NCI-H1417 treated with DMSO at 0.1 percent for 48 hours (cell line): ENCODE measurements at places on chromosomes 5 and 9.
A peak's percentile ranks its signal among the peaks of the same experiment; 100 is the strongest.

GRCh38 chr9:98380065-98380681 lies 124.7 kb upstream of the TBC1D2 start:
- no peak for DNase-seq

DNA sequence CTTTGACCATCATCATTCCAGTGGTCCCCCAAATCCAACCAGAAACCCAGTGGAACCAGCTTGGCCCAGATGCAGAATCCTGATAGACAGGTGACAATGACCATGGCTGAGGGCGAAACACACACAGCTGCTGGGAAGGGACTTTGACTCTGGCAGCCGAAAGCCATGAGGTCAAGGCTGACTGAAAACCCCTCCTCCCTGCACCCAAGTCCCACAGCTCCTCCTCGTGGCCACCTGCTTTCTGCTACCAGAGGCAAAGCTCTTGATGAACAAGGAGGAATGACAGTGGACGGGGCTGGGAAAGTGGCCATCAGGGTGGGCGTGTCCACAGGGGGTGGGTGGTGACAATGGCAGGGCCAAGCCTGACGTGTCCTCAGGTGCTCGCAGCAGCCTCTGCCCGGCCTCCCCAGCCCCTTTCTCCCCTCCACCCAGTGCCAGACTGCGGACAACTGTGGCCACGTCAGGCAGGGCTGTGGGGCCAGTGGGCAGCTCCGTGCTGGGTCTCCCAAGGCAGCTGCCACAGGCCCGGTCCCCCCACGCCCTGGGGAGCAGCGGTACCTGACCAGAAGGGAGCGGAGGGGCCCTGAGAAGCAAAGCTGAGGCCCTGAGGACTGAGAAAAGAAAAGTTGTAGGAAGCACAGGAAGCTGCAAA lies 30.8 kb upstream of the SARDH start:
- DNase-seq, result no peak

- no peak for DNase-seq
These were observed 390.5 kb downstream of the ZNF608 start for GRCh38 chr5:124355928-124356327.

DNA sequence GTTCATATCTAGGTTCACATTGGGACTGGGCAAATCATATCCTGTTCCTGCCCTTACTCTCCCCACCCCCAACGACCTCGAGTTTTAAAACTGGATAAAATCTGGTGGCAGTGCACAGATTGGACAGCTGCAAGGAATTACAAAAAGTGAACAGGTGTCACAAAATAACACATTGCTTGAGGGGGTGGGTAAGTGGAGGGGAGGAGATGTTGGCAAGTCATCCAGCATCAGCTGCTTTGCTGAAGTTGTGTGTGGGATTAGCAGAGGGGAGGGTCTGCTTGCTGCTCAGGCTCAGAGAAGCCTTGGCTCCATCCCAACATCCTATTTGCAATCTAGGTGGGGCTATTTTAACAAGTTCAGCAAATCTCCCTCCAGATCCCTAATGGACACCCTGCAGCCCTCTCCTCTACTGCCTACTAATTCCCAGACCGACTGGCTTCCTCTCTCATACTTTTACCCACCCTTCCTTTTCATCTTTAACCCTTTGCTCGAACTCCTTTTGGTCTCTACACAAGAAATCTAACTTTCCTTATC lies 39.8 kb upstream of the SLC24A2 start:
- DNase-seq, result no peak

GRCh38 chr9:136846376-136847087 lies 2.7 kb upstream of the PHPT1 start:
- DNase-seq, result no peak

- no peak for DNase-seq
These were observed 220.6 kb downstream of the C9orf50 start for GRCh38 chr9:129400001-129400970.

- no peak for DNase-seq
These were observed 62.8 kb downstream of the TLE1 start for GRCh38 chr9:81626511-81626910.

DNA sequence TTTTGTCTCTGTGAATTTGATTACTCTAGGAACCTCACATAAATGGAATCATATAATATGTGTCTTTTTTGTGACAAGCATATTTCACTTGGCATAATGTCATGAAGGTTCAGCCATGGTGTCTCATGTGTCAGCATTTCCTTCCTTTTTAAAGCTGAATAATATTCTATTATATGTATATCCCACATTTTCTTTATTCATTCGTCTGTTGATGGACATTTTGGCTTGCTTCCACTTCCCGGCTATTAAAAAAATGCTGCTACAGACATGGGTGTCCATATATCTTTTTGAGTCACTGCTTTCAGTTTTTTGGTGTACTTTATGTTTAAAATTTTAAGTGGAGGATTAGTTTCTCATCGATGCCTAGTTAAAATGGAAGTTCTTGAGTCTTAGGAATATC lies 59.8 kb upstream of the C5orf63 start:
- DNase-seq, result no peak

GRCh38 chr9:89747596-89747995 lies 142.8 kb downstream of the GADD45G start:
- DNase-seq, result no peak

DNA sequence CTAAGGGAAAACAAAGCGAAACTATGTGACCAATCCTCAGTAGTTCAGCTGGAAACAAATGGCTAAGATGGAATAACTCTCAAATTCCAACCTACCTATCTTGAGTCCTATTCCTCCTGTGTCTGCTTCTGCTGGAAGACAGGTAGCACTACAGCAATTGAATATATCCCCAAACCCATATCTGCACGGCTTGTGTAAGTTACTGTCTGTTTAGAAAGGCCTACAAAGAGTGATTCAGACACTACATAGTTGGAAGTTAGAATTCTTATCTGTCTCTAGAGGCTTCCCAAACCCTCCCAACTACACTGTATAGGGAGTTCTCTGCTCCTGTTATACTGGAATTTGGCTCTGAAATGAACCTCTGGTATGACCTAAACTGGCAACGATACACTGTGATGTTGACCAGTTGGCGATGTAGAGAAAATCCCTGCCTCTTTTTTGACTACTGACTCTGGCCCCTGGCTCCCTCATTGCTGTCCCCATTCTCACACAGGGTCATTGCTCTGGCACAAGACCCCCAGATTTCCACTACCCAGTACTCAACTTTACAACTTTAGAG lies 22.6 kb upstream of the NADK2 start:
- DNase-seq, result no peak

GRCh38 chr5:124659798-124660197 lies 86.6 kb downstream of the ZNF608 start:
- peak; percentile 47 for DNase-seq

GRCh38 chr5:123449424-123449974 lies 26.3 kb upstream of the CEP120 start:
- DNase-seq, result no peak

DNA sequence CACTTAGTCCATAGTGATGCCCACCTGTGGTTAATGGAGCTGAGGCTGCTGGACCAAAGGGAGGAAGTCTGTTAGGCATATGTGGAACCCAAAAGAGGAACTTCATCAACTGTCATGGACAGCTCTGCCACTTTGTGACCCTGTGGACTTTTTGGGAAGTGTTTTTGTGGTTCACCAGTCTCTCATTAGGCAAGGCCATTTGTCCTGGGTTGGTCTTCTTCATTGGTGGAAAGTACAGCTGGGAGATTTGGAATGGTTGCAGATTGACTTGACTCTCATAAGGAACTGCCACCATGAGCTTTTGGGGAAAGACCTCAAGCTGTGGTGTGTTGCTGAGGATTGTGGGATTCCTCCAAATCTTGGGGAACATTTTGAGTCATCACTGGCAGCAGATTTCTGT lies 31.9 kb upstream of the IL12B start:
- DNase-seq, result no peak

GRCh38 chr5:123264394-123264793 lies 158.8 kb downstream of the CEP120 start:
- DNase-seq, result no peak

GRCh38 chr9:94869415-94869843 lies 142.9 kb downstream of the AOPEP start:
- DNase-seq, result no peak

DNA sequence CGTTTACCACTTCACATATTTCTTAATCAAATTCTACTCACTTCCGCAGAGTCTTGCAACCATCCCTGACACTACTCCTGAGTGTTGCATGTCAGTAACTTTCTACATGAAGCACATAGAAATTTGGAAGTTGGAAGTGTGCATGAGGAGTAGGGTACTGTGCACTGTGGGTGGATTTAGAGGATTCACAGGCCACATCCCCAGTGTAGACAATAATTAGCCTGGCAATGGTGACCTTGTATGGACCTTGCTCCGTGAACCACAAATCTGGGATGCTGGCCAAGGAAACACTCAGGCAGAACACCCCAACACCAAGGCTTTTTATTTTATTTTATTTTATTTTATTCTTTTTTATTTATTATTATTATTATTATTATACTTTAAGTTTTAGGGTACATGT lies 25.5 kb downstream of the CTSL start:
- DNase-seq, result no peak

- DNase-seq, result no peak
These were observed 98.4 kb upstream of the C9orf72 start for GRCh38 chr9:27671636-27672035.

- DNase-seq, result no peak
These were observed 2.5 kb upstream of the RAB14 start for GRCh38 chr9:121204121-121204520.

GRCh38 chr9:21047281-21047691 lies 15.8 kb upstream of the HACD4 start:
- no peak for DNase-seq

DNA sequence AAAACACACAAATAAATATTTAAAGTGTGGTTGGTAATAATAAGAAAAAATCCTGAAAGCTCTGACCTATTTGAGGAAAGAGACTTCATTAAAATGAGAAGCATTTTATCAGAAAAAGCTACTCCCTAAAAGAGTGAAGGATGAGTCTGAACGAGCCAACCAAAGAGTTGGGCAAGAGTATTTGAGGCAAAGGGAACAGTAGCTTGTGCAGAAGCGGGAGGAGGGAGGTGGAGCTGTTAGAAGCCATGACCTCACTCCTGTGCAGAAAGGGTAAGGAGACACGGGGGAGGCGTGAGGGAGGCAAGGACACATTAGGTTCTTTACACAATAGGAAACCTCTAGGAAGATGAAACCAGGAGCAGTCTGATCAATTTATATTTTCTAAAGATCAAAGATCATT lies 29.4 kb downstream of the SH3RF2 start:
- DNase-seq, result no peak

- no peak for DNase-seq
These were observed 92.8 kb downstream of the CAVIN4 start for GRCh38 chr9:100670719-100671118.

GRCh38 chr5:170632985-170633234 lies 129.1 kb downstream of the KCNIP1 start:
- DNase-seq, result no peak

DNA sequence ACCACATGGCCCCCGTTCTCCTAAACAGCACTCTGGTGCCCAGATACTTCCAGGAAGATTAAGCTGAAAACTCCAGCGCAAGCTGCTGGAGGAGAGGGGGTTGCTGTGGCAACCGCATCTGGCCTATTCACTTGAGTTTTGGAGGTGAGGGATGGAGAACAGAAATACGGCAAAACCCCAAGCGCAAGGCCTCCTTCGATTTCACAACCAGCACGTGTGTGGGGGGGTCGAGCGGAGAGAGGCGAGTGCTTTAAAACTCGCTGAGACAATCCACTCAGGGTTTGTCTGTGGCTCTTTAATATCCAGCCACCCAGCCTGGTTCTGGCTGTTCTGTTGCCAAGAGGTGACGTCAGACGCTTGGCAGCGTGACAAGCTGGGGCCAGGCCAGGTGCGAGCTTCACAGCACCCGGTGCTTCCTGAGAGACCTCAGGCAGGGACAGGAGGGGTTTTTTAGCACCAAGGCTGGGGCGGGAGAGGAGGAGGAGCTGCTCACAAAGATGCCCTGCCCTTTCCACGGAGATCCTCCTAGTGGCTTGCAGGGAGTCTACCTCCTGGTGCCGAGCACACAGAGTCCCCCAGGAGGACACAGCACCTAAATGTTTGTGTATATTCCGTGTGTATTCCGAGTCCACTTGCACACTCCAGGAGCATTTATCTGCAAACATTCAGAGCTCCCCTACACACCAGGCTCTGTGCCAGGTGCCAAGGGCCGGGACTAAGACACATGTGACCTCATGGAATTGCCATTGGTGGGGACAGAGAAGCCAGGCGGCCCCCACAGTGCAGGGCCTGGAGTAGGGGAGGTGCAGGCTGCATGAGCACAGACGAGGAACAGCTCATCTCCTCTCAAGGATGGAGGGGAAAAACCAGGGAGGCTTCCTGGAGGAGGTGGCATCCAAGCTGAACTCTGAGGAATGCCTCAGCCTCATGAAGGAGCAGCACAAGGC lies 194.6 kb downstream of the OLFM1 start:
- DNase-seq, result peak; percentile 19

GRCh38 chr9:121286973-121287741 lies 19.2 kb downstream of the GSN start:
- no peak for DNase-seq

DNA sequence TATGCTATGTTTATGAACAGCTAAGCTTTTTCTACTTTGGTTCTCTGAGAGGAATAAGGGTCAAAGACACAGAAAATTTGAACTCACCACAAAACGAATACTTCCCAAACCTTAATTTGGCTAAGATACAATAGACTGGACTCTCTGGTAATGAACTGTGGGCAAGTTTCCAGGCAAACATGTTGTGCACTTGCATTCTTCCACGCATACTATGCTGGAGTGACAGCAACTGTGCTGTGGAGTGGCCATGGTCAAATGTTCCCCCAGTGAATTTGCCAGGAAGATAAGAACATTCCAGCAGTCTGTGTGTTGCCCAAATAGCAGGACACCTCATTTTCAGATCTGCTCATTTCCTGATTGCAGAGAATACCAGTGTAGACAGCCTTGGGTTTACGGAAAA lies 275.3 kb upstream of the IL12B start:
- no peak for DNase-seq

- DNase-seq, result no peak
These were observed 354.5 kb upstream of the IZUMO3 start for GRCh38 chr9:24900179-24900578.

- DNase-seq, result no peak
These were observed 64.3 kb downstream of the ANGPTL2 start for GRCh38 chr9:127058011-127058644.

GRCh38 chr9:20139763-20140290 lies 351.0 kb upstream of the SLC24A2 start:
- DNase-seq, result no peak

DNA sequence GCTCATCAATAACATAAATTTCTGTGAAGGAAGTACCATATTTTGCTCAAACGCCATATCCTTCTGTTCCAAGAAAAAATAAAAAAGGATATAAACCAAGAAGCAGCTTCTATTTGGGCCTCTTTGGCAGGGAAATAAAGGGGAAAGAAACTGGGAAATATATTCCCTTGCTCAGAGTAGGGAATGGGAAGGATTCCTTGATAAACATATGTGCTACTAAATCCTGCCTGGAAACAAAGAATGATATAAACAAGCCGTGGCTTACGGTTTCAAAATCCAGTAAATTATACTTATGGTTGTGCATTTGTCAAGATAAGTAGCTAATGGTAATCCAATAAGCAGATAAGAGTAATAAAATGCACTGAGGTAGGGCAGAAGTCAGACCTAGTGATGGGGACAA lies 481.6 kb downstream of the NTRK2 start:
- DNase-seq, result no peak

- no peak for DNase-seq
These were observed 600 bp upstream of the SQSTM1 start for GRCh38 chr5:179820127-179820482.

- no peak for DNase-seq
These were observed 386.0 kb upstream of the KLF4 start for GRCh38 chr9:107875571-107875980.
